Occipital lobe (tissue), 3 donors: ENCODE measurements at places on chromosomes 7 and 10.
A peak's percentile ranks its signal among the peaks of the same experiment; 100 is the strongest.

GRCh38 chr7:102255501-102255900, 31.2 kb upstream of the SH2B2 start:
- no peak for DNase-seq

GRCh38 chr7:27410812-27411544, 168.4 kb downstream of the EVX1 start:
- no peak for DNase-seq

DNA sequence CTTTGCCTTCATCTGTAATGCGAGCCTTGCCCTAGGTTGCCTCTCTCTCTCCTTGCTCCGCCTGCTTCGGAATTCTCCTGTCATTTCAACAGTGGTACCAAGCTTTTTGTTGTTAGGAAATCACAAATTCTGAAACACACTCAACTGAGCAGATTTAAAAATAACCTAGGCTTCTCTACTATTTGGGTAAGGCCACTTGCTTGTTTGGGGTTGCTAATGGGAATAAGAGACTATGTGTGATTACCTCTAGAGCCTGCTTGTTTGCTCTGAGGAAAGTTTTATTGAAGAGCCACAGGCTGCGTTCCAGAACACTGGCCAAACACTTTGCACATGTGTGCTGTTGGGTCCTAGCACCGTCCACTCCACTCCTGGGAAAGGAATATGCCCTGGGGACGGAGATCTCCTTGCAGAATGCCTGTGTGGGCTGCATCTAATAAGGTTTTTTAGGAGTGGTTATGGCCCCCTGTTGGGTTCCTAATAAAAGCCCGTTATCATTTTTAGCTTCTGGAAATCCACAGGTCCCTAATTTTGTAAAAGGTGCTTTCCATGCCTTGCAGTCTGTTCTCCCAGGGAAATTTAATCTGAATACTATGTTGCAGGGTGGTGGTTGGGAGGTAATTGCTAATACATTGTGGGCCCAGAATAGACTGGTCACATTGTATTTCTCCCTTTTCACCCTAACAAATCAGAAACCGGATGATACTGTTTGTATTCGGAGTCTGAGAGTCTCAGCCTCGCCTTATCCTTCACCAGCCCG, 68.7 kb upstream of the KLF6 start:
- no peak for DNase-seq

- DNase-seq = no peak
Measured at GRCh38 chr10:44237364-44238049, 147.4 kb downstream of the CXCL12 start.

- no peak for DNase-seq
Measured at GRCh38 chr7:34655384-34655783, 2.6 kb upstream of the NPSR1 start.

- no peak for DNase-seq
Measured at GRCh38 chr7:74585844-74586243, 71.7 kb upstream of the GTF2I start.

DNA sequence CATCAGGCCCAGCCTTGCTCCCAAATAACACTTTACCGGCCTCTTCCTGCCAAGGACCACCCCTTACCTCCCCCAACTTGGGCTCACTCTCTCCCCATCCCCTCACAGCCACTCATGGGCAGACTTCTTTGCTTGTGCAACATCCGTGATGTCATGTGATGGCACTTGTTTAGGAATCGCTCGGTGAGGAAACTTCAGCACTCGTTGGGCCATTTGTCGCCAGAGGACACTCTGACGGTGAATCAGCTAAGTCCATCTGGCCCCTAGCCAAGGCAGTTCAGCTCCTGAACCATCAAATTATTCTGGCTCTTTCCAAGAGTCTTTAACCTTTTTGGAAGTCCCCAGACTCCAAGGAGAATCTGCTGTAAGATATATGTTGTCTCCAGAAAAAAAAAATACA, 19.2 kb downstream of the BTBD16 start:
- no peak for DNase-seq

DNA sequence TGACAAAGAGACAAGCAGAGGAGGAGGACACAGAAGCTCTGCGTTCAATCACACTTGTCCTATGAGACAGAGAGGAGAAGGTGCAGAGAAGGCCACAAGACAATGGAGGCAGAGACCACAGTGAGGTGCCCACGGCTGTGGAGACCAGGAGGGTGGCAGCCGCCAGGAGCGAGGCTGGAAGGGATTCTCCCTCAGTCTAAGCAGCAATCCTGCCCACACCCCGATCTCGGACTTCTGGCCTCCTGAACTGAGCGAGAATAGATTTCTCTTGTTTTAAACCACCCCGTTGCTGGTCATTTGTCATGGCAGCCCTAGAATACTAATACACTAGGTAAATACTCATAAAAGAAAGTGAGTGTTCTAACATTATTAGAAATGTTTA, 92.1 kb downstream of the CYTH3 start:
- no peak for DNase-seq

DNA sequence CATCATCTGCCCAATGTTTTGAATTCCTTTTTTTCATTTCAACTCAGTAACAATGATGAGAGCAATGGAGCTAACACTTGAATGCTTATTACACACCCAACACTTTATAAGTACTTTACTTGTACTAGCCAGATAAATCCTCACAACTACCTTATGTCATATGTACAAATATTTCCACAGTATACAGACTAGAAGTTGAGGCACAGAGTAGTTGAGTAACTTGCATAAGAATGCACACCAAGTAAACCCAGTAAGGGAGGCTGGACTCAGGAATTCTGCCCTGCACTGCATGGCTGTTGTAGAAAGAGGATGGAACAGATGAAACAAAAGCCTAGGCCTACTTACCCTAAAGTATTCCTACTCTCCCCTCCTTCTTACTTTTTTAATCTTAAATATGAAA, 15.8 kb downstream of the DPY19L1 start:
- DNase-seq = no peak

GRCh38 chr10:89591111-89591795, 53.8 kb downstream of the PANK1 start:
- no peak for DNase-seq

DNA sequence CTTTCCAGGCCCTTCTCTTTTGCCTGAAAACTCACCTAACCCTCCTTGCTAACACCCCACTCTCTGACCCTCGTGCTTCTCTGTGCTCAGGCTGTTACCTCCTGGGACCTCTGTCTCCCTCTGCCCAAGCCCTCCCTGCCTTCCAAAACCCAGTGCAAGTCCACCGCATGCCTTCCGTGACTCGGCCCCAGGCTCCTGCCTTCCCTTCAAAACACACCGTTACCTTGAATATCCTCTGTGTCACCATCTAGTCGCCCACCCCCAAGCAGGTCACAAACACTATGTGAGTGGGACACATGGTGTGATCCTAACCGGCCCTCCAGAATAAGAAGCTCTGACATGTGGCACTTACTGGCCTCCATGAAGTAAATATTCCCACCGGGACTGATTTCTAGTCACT, 176.7 kb downstream of the GRID1 start:
- no peak for DNase-seq

- no peak for DNase-seq
Measured at GRCh38 chr10:90204956-90205314, 503.5 kb downstream of the KIF20B start.

- no peak for DNase-seq
Measured at GRCh38 chr7:151091431-151091830, 5.2 kb downstream of the AGAP3 start.

DNA sequence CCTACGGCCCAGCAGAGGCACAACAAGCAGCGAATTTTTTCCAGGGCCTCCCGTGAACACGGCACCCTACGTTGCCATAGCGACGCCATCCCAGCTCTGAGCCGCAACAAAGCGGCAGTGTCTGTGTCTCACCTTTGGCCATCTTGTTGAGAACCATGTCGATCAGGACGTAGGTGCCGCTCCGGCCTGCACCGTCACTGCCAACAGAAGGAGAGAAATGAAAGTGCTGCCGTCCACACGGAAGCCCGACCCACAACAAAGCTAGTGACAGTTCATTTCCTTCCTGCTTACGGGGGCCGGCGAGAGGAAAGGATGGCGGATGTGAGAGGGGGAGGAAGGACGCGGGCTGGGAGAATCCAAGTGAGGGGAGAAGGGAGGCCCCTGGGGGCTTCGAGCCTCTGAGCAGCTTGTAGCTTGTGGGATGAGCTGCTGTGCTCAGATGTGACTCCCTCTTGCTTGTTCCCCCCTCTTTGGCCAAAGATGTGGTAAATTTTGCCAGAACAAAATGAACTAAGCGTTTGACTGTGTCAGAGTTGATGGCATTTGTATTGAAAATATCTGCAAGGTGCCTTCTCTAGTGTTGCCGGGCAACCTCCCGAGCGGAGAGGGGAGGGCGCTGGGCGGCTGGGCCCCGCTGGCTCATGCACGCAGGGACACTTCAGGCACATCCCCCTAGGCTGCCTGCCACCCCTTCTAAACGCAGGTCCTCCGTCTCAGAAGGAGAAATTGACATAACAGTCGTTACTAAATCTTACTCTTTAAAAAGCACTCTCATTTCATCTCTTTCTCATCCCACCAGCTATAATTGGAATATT, 232.2 kb downstream of the DNAJB6 start:
- peak; percentile 76 for DNase-seq

GRCh38 chr7:111529507-111530355, 32.6 kb downstream of the IMMP2L start:
- no peak for DNase-seq

DNA sequence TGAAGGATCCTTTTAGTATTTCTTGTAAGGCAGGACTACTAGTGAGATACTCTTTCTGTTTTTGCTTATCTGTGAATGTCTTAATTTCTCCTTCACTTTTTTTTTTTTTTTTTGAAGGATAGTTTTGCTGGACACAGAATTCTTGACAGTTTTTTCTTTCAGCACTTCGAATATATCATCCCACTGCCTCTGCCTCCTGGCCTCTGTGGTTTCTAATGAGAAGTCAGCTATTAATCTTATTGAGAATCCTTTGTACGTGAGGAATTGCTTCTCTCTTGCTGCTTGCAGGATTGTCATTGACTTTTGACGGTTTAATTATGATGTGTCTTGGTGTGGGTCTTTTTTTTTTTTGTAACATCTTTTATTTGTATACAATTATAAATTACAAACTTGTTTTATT, 12.6 kb upstream of the WAC start:
- DNase-seq = no peak

GRCh38 chr10:100986952-100987684, at the start of the genes MRPL43 and TWNK:
Gene MRPL43 (minus strand): TSS chr10:100987497. CDS start chr10:100987443, 54 bp downstream.
Gene TWNK (plus strand): TSS chr10:100987543. CDS start chr10:100988211, 668 bp downstream.
- DNase-seq = peak; percentile 79

DNA sequence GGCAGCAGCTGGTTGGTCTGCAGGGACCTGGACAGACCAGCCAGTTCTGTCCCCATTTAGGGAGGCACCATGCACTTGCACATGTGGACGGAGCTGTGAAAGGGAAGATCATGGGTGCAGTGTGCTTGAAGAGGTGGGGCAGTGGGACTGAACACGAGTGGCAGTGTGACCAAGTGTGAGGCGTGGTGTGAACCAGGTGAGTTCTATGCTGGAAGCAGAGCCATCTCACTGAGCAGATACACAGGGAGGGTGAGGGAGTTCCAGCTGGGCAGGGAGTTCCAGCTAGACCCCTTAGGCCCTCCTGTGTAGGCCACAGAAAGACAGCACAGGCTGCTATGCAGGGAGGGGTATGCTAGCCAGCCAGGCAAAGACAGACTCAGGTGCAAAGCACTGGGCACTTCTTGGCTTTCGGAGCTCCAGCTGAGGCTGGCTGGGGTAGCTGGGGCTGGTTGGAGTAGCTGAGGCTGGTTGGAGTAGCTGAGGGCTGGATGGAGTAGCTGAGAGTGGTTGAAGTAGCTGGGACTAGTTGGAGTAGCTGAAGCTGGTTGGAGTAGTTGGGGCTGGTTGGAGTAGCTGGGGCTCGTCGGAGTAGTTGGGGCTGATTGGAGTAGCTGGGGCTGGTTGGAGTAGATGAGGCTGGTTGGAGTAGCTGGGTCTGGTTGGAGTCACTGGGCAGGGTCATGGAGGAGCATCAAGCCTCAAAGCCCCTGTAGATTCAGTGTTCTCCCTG, 90.9 kb downstream of the HIP1 start:
- no peak for DNase-seq

GRCh38 chr10:22605168-22605567, 109.2 kb downstream of the PIP4K2A start:
- no peak for DNase-seq

- DNase-seq = no peak
Measured at GRCh38 chr7:70029993-70030392, 431.7 kb downstream of the AUTS2 start.

GRCh38 chr7:149680331-149681025, 92.9 kb downstream of the ZNF467 start:
- DNase-seq = no peak

GRCh38 chr10:97207756-97208346, 22.1 kb upstream of the SLIT1 start:
- DNase-seq = no peak

- no peak for DNase-seq
Measured at GRCh38 chr7:44647981-44648714, 41.7 kb downstream of the OGDH start.

- DNase-seq = peak; percentile 76
Measured at GRCh38 chr10:62373995-62374861, at the start of gene ZNF365. Gene ZNF365 (plus strand): TSS chr10:62374369. CDS start chr10:62376194, 1,825 bp downstream.

- no peak for DNase-seq
Measured at GRCh38 chr7:3887096-3887690, 586.1 kb downstream of the SDK1 start.

GRCh38 chr7:12715372-12716133, 28.1 kb downstream of the ARL4A start:
- peak; percentile 63 for DNase-seq

DNA sequence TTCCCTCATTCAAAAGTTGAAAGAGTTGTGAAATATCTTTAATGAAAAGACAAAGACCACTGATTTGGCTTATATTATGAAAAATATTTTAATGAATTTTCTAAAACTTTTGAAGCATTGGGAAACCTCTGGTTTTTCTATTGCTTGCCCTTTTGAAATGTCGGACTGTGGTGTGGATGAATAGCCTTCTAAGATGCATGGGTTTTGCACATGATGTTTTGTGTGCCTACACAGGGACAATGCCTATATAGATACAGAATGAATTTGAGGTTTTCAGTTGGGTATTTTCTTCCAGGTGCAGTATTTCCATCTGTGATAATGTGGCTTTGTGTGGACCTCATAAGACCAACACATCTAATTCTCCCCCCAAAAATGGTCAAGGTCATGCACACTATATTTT, 1437.9 kb downstream of the REEP3 start:
- no peak for DNase-seq

DNA sequence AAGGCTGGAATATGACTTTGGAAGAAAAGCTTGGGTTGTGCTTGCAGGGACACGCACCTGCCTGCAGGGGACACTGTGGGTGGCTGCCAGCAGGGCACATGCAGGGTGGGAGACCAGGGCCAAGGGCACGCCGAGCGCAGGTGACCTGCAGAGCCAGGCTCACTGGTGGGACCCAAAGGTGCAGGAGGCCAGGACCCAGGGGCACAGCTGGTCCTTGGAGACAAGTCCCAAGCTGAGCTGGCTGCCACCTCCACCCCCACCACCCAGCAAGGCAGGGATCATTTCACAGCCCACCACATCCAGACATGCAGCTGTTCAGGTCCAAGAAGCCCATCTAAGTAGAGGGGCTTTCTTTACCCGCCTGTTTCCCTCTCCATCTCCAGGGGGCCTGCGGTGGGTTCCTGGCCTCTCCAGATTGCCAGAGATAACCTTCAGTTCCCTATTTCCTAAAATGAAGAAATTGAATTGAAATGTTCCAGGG, 13.8 kb upstream of the CLIP2 start:
- no peak for DNase-seq
